ENCODE measurements at places on chromosomes 5 and 9.

DNA sequence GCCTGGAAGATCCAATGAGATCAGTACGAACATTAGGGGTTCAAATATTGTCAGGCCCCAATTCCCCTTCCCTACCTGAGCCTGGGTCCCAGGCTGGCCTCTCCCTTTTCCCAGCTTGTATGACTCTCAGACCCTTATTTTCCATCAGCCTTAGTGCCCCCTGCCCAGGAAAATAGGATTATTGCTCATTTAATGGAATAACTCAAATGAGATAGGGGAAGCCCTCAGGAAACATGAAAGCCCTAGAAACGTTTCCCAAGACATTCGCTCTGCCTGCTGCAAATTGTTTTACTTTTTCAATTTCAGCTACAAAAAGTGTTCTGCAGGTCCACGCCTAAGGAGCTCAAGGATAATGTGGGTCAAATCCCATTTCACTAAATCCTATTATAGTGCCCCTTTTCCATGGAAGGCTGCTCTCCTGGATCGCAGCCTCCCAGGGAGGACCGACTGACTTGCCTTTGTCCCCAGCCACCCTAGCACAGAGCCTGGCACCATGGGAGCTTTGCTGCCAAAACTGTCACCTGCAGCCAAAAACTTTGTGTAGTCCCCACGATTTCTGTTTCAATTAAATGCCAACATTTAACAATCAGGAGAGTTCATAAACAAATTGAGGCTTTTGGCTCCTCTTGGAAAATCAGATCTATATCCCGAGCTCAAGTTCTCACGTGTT, 46.9 kb downstream of the THOC3 start:
- DNase-seq, result no peak

DNA sequence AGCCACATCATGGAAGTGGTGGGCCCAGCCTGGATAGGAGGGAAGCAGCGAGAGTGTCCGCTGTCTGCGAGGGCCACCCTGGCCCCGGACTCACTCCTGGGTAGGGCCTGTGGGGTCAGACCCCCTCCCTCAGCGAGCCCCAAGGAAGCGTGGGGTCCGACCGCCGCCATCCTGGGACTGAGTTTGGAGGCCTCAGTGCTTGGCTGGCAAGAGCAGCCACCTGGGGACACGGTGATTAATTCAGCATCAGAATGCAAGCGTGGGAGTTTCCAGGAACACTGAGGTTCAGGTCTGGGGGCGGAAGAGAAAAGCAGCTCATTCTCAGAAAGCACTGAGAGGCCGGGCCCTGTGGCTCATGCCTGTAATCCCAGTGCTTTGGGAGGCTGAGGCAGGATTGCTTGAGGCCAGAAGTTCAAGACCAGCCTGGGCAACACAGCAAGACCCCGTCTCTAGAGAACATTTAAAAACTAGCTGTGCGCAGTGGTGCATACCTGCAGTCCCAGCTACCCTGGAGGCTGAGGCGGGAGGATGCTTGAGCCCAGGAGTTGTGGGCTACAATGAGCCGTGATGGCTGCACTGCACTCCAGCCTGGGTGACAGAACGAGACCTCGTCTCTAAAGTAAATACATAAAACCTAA, 18.3 kb upstream of the CAMSAP1 start:
- DNase-seq, result no peak

GRCh38 chr5:33049298-33049697, 338.2 kb downstream of the NPR3 start:
- DNase-seq, result no peak

DNA sequence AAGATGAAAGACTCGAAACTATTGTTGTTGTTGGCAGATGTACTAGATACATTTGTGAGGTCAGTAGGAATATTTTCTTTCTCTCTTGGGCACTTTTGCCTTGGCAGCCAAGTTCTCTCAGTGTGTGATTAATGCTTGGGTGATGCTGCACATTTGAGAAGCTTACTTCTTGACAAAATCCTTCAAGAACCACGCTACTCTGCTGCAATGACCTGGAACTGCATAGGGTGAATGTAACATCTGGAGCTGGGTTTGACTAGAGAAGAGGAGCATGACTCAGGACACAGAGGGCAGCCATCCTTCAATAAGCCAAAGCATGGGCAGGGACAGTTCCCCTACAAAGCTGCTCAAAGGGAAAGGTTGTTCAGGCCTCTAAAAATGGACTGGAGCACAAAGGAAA, 75.5 kb upstream of the PUM3 start:
- no peak for DNase-seq

DNA sequence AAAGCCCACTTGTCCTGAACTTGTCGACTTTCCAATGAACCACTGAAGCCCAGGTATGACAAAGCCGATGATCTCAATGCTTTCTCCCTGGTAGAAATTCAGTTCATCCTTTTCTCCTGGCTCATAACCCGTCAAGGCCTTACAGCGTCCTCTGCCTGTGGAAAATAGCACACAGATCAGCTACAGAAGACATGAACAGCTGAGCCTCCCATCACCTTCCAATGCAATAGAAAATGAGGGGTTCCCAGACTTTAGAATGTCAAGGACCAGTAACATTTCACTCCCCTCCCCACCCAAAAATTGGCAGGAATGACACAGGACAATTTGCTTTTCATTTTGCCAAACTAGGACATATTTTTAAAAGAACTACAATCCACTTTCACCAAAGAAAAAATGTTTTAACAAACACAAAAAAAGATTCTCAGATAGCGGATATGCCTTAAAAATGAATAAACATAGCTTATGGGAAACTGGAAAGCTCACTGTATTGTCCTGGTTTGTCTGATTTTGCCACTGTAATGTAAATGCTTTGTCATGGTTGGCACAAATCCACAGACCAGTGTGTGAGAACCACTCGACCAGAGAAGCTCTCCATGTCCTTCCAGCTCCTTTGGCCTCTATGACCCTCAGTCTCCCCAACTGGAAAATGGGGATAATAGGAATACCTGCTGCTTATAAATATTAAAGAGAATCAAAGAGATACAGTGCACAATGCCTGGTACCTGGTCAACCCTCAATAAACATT, 24.4 kb downstream of the SH3TC2 start:
- DNase-seq, result no peak

DNA sequence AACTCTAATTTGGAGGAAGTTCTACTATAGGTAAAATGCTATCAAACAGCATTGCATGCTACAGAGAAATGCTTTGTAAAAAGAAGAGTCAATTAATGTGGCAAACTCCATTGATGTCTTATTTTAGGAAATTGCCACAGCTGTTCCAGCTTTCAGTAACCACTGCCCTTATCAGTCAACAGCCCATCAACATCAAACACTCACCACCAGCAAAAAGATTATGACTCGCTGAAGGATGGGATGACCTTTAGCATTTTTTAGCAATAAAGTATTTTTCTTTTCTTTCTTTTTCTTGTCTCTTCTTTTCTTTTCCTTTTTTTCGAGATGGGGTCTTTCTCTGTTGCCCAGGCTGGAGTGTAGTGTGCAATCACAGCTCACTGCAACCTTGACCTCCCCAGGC, 26.0 kb downstream of the CRHBP start:
- DNase-seq, result no peak

DNA sequence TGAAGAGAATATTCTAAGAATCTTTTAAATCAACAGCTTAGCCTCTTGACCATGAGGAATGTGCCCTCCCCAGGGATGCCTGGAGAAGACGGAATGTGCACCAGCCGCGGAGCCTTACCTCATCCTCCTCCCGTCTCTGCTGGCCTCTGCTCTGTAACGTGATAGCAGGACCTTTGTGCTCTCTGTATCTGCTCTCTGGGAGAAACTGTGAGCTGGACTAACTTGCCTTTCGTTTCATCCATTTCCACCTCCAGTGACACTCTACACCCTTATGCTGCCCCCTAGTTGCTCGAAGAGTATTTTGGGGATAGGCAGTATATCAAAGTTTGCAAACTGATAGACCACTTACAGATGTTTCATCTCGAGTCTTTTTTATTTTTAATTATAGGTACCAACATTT, 141.4 kb downstream of the NPR3 start:
- DNase-seq, result peak; percentile 41

DNA sequence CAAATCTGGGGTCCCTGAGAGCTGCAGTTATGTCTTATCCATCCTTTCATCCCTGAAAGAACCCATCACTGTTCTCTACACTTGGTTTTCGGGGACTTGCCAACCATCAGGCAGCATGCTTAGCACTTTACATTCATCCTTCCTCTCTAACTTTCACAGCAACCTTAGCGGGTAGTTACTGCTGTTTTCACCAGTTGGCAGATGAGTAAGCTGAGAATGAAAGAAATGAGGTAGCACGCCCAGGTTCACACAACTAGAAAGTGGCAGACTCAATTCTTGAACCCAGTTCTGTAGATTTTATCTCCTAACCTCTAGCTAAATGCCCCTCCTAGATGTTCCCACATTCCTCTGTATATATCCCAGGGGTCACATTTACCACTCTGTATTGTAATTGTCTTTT, 342.0 kb upstream of the WWC1 start:
- no peak for DNase-seq

DNA sequence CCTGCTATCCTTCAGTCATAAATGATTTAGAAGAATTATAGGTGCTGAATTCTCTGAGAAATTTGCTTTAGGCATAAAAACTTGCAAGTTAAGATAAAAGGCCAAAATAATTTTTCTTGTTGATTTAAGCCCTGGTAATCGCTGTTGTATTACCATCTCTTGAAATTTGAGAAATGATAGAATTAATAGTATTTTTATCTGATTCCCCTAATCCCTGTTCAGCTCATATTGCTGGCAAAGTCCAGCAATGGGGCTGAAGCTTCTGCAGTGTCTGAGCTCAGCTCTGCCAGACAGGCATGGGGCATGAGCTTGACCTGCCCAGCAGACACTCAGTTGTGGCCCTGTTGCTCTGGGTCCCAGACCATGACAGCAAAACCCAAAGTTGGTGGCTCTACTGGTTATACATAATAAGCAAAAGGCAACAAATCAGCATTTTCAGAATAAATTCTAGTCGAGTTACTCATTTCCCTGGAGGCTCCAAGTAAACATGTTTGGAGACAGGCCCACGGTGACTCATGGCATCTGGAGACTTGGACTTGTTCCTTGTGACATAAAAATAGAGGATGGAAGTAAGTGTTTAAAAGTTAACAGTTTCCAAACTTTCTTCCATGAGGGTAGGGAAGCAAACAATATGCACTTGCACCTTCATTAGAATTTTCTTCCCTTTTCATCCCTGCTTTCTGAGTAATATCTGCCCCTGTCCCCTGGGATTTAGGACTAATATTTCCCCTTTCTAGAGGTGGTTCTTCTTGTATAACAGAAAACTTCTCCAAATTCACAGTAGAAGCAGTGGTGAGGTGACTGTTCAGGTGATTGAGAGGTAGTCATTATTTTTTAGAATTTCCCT, 60.2 kb upstream of the SLC2A8 start:
- DNase-seq, result peak; percentile 73

- DNase-seq, result no peak
Measured at GRCh38 chr9:16031971-16032370, 479.1 kb downstream of the CCDC171 start.

All from psoas muscle (tissue), 8 donors.